ENCODE measurements at places on chromosomes 3 and 15. TPM values are rescaled to one million over a fixed set of nuclear protein-coding genes. Genes with fewer than 3 reads are reported as not detected.

DNA sequence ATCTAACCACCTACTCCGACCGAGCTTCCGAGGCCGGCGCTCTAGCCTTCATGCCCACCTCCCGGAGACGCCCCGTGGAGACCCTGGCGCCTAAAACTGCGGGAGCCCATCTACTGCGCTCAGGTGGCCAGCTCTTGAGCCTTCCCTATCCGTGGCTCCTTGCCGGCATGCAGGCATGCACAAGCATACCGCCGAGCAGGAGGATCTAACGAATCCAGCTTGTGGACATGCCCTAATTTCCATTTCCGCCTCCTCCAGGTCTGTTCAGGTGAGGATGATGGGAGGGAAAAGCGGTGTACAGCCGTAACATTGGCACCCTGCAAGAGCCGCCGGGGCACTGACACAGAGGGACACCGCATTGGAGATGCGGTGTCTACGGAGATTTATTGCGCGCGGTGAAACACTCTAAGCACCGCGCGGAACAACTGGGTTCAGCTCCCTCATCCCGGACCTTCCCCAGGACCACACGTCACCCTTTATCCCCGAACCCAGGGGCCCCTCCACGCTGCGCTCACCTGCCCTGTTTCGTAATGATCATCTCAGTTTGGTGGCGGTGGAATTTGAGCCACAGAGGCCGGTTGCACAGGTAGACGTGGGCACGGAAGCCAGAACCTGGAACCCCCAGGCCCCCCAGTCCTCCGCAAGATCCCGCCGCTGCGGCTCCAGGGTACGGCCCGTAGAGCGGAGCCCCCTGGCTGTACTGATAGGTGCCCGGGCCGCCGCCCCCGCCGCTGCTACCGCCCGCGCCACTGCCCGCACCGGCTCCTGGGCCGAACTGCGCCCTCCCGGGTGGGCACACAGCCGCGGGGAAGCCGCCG lies 1.0 kb downstream of the EOMES start:
- DNase-seq, result no peak

RTP2 gene
- total RNA-seq, result not detected

DNA sequence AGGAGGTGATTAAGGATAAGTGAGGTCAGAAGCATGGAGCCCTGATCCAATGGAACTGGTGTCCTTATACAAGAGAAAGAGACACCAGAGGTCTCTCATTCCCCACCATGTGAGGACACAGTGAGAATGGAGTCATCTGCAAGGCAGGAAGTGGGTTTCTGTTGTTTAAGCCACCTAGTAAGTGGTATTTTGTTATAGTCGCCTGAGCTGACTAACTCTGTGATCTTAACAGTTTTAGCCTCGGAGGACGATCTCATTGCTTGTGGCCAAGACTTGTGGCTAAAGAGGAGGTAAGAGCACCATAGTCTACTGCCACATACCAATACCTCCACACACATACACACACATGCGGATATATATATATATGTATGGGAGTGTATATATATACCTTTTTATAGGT lies 73.8 kb downstream of the MCTP2 start:
- no peak for DNase-seq

CCR8 gene
- total RNA-seq, result not detected

DNA sequence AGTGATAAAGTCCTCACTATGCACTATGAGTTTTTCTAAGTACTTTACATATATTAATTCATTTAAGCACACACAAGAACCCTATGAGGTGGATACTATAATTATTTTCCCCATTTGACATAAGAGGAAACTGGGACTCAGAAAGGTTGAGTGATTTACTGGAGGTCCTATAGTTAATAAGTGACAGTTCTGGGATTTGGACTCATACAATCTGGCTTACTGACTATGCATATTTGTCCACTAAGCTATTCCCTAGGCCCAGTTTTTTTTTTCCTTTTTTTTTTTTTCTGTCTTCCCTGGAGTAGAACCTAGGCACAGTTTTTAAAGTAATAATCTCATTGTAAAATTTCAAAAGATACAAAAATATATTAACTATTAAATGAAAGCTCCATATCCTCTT lies 6.3 kb upstream of the RTP2 start:
- DNase-seq, result no peak

GOLGA6D gene
- not detected for total RNA-seq

IMPG2 gene
- total RNA-seq, result 0.02 TPM

DNA sequence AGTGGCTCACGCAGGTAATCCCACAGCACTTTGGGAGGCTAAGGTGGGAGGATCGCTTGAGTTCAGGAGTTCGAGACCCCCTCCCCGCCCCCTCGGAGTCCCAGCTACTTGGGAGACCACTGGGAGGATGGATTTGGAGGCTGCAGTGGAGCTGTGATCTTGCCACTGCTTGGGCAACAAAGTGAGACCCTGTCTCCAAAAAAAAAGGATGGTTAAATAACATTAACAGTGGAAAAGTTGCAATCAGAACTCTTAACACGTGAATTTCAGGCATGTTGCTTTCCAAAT lies 1.4 kb upstream of the TMEM87A start:
- no peak for DNase-seq

Measured in HepG2 (cell line).